G401 (cell line): ENCODE measurements at places on chromosomes 12 and 14. TPM values are rescaled to one million over a fixed set of nuclear protein-coding genes. Genes with fewer than 3 reads are reported as not detected.

PROX2 gene
- total RNA-seq: not detected in 2 replicates

BEGAIN gene
- total RNA-seq: 0.31 and 1.3 TPM in 2 replicates

COX8C gene
- not detected in 2 replicates for total RNA-seq

LBHD2 gene
- not detected in 2 replicates for total RNA-seq

CDH24 gene
- total RNA-seq: 8.7 and 10.9 TPM in 2 replicates

RDH5 gene
- total RNA-seq: 2.5 and 4.3 TPM in 2 replicates
